ENCODE measurements at places on chromosomes 3 and 15.

- no peak for DNase-seq
These were observed 35.4 kb downstream of the SV2B start for GRCh38 chr15:91135201-91136130.

GRCh38 chr3:72912532-72912931 lies 24.7 kb downstream of the GXYLT2 start:
- no peak for DNase-seq

GRCh38 chr15:101689901-101690300 lies 34.4 kb downstream of the TARS3 start:
- DNase-seq: peak; percentile 53

- DNase-seq: no peak
These were observed 827.7 kb downstream of the ROBO1 start for GRCh38 chr3:78940128-78940527.

GRCh38 chr3:37032961-37033360 lies 39.6 kb downstream of the MLH1 start:
- no peak for DNase-seq

DNA sequence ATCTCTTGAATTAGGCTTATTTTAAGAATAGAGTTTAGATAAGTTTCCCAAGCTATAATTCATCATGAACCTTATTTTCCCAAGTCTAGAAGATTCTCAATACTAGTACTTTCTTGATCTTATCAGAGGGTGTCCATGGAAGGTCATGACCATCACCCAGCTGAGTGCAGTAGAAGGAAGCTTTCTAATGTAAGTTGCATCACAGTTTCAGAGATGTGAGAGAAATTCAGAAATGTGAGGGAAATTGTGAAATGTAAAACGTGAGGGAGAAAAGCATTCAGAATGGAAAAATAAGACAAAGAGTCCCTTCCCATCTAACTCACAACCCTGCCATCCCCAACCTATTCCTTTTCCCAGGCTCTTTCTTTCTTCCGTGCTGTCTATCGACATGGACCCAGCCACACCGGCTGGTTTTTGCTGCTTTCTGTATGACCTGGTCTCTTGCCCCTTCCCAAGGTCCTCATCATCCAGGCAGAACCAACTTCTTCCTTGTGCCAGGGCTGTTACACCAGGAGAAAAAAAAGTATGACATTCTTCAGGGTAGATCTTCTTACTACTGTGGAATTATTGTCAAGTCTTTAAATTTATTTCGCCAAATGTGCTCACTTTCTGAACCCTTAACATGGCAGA lies 6.7 kb downstream of the CAPN3 start:
- DNase-seq: no peak

GRCh38 chr15:98906712-98907083 lies 100.9 kb downstream of the PGPEP1L start:
- DNase-seq: no peak

- peak; percentile 26 for DNase-seq
These were observed 82.2 kb upstream of the SLC25A26 start for GRCh38 chr3:66138336-66139313.

- DNase-seq: no peak
These were observed 352.4 kb downstream of the ROBO1 start for GRCh38 chr3:79415356-79415755.

DNA sequence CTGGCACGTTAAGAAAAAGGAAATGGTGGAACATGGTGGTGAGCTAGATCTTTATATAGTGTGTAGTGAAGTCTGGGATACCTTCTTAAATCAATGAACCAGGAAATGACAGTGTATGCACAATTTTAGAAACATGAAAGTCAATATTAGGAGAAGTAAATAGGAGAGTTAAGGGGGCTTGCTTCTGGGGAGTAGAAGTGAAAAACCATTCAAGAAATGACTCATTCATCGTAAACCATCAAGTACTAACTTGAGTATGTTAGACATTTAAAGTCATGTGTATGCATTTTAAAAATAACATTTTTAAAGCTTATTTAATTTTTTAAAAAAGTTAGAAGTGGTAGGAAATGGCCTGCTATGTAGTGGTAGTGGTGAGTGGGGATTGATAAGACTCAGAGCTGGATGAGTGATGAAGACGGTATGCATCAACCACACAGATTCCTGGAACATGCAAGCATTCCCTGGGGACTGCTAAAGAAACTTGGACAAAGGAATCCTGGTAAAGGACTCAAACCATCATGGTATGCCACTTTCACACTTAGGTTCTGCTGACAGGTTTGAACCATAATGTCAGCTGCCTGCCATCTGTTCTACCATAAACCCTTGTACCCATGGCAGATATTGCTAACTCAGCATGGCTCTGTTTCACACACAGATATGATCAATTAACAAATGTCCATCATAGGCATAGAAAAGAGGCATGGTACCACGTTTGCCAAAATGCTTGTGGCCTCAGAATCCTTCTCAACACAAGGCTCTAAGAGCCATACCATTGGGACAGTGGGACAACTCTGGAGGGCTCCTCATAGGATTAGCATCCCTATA lies 28.9 kb upstream of the MITF start:
- DNase-seq: no peak

DNA sequence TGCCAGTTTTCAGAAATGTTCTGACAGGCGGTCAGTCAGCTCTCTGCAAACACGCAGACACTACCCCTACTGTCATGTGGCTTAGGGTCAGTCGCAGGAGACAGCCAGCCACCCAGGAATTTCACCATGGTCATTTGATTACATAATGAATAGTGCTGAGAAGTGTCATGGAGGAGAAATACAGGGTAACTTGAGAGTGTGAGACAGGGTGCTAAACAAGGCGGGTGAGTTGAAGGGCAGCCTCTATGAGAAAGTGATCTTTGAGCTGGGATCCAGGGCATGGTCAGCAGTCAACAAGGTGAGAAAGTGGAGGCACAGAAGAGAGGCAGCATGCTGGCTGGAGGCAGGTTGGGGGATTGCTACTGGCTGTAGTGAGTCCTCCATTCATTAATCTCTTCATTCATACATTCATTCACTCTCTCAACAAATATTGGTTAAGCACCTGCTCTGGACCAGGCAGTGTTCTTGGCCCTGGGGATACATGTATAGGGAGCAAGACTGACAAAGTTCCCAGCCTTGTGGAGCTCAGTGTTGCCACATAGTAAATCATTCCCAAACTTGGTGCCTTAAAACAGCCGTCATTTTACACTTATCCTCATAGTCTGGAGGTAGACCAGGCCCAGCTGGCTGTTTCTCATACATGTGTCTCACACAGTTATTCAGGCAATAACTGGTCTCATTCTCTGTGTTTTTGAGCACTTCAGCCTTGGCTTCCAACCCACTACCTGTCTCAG lies 14.8 kb downstream of the PXYLP1 start:
- DNase-seq: no peak

- no peak for DNase-seq
These were observed 60.1 kb upstream of the ZNF148 start for GRCh38 chr3:125435231-125435630.

Measured in stimulated activated CD8-positive, alpha-beta memory T cell treated with anti-CD3 and anti-CD28 coated beads, Interleukin-4, amount 100 ng/mL, for 48 hours (primary cell).